ENCODE measurements at places on chromosomes 13 and 19.

DNA sequence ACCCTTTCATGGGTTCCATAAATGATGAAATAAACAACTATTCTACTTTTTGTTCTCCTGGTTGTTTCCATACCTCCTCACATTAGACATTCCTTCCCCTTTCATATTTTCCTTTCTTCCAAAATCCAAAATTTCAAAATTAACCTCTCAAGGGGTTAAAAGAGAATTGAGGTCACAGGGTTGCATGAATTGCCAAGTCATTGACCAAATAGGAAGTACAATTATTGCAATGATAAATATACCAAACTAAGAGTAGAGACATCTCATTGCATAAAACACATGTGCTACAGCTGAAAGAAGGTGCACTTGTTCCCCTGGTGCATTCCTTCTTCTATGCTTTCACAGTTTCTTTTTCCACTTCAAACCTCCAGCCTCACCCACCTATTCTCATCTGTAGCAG is 136.1 kb downstream of the KCTD12 start:
- no peak for DNase-seq

DNA sequence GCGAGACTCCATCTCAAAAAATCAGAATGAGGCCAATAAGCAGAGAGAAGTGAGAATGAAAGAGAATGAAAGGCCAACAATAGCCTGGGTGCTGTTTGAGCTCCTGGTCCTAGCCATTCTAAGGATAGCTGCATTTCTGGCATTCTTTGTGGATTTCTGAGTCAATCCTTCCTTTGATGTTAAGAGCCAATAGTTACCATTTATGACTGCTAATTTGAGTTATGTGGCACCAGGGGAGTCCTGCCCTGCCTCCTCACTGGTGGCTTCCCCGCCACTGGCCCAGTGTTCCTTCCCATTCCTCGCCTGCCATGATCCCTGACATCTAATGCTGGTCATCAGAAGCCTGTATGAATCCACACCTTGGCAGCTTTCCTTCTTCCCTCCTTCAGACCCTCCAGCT is 991.2 kb downstream of the UQCRFS1 start:
- no peak for DNase-seq

- no peak for DNase-seq
Observed at GRCh38 chr19:32104153-32104849, 241.1 kb upstream of the ZNF507 start.

DNA sequence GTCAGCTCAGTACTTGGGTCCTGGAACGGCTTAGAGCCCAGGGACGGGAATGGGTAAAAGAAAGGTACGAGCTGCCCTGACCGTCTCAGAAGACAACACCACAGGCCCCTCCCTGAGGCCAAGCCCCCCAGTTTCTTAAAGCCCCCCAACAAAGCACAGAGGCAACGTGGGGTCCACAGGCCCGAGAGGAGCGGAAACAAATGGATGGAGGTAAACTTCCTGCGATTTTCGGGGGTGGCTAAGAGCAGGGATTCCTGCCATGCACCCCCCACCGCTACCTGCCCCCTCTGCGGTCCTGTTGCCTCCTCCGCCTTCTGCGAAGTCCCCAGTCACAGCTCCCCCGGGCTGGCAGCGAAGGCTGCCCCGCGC is 48.2 kb downstream of the PTPRS start:
- no peak for DNase-seq

DNA sequence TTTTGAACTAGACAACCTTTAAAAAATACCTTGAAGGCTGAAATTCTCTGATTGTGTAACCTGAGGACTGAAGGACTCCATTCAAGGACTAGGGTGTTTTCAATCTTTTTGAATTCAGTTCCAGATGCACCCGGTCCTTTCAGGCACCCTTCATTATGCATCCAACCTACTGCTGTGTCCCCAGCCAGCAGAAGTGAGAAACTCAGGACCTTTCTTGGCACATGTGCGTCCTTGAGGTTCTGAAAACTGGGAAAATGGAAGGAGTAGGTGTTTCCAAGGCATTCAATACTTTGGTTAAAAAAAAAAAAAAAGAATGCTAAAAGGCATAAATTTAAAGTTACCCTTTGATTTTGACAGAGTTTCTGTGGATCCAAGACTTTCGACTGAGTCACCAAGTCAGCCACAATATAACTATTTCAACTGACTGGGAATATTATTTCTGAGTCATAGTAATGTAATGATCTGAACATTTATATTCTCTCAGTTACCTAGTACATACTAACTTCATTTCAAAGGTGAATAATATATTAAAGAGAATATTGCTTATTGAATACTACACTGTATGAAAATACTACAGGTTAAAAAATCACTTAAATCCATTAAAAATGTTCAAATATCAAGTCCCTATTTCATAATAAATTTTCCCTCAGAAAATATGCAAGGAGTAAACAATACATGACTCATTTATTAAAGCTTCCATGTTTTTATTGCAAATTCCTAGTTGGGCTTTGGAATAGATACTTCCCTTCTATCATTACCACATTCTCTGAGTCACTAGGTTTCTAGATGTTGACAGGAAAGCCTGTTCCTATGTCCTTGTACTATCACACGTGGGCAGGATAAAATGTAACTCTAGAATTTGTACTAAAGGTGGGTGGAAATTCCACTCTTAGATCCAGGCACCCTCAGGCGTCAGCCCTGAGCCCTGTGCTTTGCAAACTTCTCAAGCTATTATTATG is 2.4 kb upstream of the ITGBL1 start:
- DNase-seq = no peak

DNA sequence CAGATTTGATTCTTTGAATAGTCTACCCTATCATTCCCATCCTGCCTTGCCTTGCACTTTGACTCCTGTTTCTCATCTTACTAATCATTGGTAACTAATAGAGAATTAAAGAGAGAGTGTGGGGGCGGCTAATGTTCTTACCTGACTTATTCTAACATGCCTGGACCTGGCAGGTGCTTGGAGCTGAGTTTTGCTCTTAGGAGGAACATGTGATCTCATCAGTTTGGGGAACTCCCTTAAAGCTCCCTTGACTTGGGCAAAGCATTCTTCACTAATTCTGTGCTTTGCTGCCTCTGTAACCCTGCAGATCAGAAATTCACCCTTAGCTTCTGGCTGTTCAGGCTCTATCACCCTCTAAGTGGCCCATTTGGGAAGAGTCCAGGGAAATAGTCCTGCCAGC is 861.1 kb downstream of the GPC5 start:
- DNase-seq = no peak

DNA sequence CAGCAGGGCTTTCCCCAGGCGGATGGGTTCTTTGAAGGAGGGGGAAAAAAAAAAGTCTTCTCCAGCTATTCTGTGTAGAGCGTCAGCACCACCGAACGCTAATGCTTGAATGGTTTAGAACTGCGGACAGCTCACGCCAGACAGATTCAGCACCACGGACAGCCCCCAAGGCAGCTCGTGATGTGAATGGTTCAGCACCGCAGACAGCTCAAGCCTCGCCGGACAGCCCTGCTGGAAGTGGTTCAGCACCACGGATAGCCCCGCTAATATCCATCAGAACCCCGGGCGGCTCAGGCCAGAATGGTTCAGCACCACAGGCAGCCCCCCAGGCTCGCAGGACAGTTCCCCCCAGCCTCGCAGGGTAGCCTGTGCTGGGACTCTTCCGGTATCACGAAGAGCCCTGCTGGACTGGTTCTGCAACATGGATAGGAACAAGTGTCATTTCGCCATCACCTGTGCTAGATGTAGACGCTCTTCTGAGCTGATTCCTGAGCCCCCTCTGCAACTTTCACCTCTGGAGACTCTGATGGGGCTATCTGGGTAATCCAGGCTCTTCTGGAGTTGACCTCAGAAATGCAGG is 4.9 kb upstream of the SMIM17 start:
- no peak for DNase-seq

DNA sequence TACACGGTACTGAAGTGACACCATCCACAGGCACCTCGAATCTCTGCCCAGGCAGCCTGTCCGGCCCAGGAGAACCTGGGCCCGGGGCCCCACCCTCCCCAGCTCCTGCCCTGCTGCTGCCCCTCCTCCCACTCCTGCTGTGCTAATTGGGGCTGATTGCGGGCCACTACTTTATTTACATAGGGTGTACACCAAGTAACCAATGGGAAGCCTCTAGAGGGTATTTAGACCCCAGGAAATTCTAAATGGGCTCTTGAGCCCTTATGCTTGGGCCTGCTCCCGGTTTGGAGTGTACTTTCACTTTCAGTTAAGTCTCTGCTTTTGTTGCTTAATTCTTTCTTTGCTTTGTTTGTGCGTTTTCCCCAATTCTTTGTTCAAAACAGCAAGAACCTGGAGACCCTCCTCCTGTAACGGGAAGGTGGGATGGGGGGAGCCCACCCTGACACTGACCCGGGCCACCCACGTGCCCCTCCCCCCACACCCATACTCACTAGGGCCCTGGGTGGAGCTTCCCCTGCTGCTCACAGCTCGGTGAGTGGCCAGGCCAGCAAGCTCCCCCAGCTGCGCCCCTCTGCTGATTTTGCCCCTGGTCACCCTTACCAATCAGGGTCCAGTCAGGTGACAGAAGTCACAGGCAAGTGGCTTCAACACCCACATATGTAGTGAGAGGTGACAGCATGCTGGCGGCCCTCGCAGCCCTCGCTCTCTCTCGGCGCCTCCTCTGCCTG is 9.4 kb downstream of the SCGB2B2 start:
- no peak for DNase-seq

GRCh38 chr19:45762870-45763631 is 6.0 kb downstream of the SIX5 start:
- DNase-seq = no peak

GRCh38 chr13:71775966-71776365 is 91.0 kb downstream of the DACH1 start:
- DNase-seq = no peak

- DNase-seq = no peak
Observed at GRCh38 chr19:14160017-14160703, 23.8 kb upstream of the ASF1B start.

DNA sequence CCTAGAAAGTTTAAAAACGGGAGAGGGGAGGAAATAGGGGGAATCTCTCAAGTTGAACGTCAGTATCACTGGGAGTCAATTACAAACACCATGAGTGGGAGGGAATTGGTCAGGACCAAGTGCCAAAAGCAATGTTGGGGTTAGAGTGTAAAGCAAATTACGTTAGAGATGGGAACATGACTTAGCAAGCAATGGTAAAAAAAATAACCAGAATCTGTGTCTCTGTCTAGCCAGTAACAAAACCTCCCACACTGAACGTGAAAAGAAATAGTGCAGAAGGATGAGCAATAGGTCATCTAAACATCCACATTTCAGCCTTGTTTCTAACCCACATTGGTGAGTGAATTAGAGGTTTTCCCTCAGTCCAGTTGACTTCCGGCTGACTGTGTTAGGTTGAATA is 242.2 kb downstream of the COG6 start:
- DNase-seq = no peak

DNA sequence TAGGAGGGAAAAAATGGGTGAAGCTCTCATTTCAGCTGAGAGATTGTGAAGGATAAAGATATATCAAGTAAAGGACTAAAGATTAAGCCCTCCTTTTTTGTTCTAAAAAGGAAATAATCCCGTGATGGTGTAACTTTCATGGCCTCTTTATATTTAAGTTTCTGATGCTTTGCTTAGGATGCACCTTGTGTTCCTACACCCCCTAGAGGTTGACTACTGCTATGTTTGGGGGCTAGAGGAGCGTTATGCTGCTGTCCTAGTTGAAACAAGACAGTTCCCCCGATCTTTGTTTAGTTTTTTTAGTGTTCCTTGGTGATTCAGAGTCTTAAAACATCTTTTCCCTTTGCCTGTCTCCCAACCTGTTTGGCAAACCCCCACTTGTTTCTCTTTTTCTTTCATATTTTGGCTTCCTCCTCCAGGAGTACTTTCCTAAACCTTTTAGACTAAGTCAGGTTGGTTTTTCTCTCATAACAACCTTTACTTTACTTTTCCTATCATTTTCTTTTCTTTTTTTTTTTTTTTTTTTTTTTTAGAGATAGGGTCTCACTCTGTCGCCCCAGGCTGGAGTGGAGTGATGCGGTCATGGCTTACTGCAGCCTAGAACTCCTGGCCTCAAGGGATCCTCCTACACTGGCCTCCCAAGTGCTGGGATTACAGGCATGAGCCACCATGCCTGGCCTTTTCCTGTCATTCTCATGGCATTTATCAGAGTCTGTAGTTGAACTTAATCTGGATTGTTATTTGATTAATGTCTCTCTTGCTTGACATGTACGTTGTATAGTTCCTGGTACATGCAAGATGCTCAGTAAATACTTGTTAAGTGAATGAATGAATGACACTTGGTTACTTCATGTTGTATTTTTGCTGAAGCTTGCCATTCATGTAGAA is 2.8 kb downstream of the UBA2 start:
- DNase-seq = no peak

DNA sequence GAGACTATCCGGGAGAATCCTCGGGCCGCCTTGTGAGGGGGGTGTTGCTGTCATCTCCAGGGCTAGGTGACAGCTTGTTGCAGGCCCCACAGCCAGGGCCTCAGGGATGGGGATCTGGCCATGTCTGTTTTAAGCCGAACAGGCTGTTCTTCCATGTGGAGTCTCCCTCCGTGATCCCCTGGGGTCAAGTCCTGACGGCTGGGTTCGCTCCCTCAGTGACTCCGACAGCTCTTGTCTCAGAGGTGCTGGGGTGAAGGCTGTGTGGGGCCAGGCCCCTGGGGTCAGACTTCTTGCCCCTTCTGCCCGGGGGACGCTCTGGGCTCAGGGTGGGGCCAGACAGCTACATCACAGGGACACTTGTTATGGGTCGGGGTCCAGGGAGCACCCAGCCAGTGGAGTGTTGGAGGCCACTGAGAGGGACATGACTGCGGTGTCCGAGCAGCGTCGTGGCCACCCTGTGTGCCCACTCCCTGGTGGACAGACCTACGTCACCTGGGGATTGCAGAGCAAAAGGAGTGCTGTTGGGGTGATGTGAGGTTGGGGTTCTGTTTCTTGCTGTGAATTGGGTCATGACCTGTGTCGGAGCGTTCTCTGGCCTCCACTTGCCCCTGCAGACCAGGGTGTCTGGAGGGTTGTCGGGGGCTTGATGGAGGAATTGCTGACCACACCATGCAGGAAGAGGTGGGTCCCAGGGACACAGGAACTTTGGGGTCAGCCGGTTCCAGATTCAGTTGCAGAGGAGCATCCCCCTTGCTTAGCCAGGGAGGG is 21.5 kb downstream of the EPN1 start:
- DNase-seq = no peak

- DNase-seq = no peak
Observed at GRCh38 chr19:21117041-21117907, 24.6 kb upstream of the ZNF431 start.

DNA sequence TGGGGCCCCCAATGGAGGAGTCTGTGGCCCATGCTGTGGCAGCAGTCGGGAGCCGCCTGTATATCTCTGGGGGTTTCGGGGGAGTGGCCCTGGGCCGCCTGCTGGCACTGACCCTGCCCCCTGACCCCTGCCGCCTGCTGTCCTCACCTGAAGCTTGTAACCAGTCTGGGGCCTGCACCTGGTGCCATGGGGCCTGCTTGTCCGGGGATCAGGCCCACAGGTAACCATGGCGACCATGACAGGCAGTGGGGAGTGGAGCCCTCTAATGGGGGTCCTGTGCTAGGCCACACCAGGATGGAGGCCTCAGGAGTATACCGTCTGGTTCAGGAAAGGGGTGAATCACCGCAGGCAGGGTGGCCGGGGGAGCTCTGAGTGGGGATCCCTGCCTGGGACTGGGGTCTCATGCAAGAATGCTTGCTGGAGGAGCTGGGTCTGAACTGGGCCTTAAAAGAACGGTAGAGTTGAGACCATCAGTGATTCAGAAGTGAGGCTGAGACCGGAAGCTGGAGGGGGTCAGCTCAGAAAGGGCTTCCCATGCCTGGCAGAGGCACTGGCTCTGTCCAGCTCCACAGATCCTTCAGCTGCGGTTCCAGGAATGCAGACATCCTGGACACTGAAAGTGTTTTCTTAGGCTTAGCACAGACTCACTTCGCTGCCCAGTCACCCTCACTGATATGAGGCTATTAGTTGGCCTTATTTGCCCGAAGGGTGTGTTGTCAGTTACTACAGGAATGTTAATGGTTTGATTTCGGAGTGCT is 29.1 kb downstream of the CNFN start:
- no peak for DNase-seq
